ENCODE measurements at places on chromosomes 13 and 19.

GRCh38 chr13:24306632-24307031 lies 2.7 kb upstream of the C1QTNF9 start:
- no peak for DNase-seq

DNA sequence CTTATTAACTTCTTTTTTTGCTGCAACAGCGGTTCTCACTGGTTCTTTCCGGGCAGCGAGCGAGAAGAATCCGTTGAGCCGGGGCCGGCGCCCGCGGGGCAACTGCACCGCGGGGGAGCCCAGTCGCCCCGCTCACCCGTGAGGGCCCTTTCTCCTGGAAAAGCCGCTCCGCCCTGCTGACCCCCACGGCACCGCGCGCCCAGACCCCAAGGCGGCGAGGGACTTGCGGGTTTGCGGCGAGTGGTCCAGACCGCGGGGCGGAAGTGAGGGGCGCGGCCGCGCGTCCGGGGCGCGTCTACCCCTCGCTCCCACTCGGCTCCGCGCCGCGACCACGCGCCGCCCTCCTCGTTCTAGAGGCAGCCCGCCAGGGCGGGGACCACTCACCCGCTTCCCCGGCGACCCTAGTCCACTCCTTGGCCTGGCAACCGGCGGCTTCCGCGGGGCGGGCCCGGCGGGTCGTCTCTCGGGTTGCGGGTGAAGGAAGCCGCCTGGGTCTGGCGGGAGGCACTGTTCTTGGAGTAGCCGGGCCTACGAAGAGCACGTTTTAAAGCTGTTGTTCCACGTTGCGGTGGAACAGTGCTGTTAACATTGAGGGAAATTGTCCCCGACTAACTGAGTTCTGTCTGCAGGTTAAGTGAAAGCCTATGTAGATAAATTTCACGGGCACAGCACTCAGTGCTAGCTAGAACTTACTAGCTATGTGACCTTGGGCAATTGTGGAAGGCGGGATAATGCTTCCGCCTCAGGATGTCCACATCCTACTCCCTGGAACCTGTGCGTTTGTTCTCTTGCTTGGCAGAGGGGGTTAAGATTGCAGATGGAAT lies at the start of gene NEK3:
NEK3 (minus strand) TSS at position 439 of the 824 bp plus-strand sequence. CDS start 3,406 bp downstream, outside the sequence.
- peak; percentile 83 for DNase-seq

GRCh38 chr13:21009036-21009435 lies 52.4 kb downstream of the LATS2 start:
- DNase-seq, result no peak

- no peak for DNase-seq
These were observed 6.8 kb downstream of the ANO8 start for GRCh38 chr19:17327654-17328516.

- no peak for DNase-seq
These were observed 58.8 kb downstream of the DCLK1 start for GRCh38 chr13:36072152-36072935.

DNA sequence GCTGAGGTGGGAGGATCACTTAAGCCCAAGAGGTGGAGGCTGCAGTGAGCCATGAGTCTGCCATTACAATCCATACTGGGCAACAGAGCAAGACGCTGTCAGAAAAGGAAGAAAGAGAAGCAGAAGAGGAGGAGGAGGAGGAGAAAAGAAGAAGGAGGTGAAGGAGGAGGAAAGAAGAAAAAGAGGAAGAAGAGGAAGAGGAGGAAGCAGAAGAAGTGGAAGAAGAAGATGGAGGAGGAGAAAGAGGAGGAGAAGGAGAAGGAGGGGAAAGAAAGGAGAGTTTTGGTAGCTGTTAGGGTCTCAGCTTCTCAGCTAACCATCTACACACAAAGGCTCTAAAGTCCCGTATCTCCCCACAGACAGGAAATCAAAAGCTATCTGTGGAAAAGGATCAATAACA lies 23.7 kb upstream of the PLEKHF1 start:
- DNase-seq, result no peak

DNA sequence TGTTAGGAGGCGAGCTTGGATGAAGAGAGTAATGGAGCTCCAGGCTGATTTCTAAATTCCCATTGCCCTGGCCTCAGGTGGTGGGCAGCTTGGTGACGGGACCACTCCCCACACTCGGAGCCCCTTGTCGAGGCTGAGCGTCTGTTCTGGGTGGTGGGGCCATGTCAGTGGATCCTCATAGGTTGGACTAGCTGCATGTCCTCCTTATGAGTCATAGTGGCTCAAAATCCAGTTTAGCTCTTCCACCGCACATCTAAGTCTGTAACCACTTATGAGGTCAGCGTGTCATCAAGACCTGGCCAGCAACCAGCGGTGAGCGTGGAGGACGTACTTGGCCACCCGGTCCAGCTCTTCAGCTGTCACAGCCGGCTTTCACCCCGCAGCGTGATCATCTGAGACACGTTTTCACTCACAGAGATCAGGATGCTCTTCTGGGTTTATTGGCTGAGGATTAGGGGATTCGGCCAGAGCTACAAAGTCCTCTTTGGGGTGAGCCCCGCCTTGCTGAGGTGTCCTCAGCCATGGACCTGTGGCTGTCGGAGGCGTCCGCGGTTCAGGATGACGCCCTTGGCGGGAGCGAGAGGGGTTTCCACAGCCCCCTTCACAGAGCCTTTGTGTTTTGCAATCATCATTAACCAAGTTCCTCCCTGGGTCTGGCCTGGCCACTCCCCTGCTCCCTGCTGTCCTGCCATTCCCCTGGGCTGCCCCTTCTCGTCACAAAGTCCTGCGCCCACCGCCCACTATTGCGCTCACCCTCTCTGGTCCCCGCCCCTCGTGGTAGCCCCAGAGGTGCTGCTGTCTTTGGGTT lies 41.9 kb downstream of the ADPRHL1 start:
- DNase-seq, result peak; percentile 81

GRCh38 chr13:74056801-74057542 lies 77.2 kb downstream of the KLF12 start:
- no peak for DNase-seq

DNA sequence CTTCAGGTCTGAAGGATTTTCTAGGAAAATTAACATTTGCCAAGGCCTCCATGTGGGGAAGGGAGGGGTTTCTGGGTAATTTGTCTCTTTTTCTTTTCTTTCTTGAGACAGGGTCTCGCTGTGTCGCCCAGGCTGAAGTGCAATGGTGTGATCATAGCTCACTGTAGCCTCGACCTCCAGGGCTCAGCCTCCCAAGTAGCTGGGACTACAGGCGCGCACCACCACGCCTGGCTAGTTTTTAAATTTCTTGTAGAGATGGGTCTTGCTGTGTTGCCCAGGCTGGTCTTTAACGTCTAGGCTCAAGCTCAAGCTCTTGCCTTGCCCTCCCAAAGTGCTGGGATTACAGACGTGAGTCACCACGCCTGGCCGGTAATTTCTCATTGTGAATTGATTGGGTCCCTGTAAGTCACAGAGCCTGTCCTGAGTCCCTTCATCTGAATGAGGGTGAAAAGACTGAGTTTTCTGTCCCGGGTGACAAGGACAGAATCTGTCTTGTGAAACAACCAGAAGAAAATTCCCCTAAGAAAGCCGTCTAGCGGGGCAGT lies 10.0 kb upstream of the SPC24 start:
- DNase-seq, result no peak

- DNase-seq, result no peak
These were observed 316.0 kb downstream of the FOXO1 start for GRCh38 chr13:40350283-40350992.

- no peak for DNase-seq
These were observed 914.7 kb downstream of the SLITRK5 start for GRCh38 chr13:88585861-88586260.

- no peak for DNase-seq
These were observed 450.4 kb downstream of the FGF9 start for GRCh38 chr13:22121146-22121739.

DNA sequence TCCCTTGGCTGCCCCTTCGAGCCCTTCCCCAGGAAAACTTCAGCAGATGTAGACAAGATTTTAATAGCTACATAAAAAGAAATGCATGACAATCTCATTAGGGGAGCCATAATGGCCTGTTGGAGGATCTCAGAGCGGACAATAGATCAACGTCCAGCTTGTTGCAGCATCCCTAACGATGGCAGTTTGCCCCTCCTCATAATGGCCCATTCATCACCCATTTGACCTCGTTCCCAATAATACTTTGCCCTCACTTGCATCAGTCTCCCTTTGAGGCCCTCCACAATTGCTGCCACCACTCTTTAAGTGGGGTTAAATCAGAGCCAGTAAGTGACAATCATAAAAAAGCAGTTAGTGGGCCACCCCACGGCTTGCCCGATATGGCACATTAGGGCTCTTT lies 84.7 kb upstream of the PCDH8 start:
- DNase-seq, result no peak

- no peak for DNase-seq
These were observed 46.3 kb upstream of the ITM2B start for GRCh38 chr13:48186722-48187121.

DNA sequence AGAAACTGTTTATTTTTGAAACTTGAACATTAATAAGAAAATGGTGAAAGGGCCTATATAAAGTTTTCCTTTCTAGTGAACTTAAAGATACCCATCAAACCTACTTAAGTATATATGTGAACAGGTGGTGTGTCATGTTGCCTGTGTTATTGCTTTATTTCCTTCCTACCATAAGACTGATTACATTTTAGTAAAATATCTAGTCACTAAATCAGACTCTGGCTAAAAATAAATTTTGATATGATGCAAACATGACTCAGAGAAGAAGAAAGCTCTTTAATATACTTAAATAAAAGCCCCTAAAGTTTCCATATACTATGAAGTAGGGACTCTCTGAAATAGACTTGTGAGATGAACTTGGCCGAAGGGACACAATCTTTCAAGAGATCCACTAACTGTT lies 35.1 kb upstream of the FBXL3 start:
- DNase-seq, result peak; percentile 15

DNA sequence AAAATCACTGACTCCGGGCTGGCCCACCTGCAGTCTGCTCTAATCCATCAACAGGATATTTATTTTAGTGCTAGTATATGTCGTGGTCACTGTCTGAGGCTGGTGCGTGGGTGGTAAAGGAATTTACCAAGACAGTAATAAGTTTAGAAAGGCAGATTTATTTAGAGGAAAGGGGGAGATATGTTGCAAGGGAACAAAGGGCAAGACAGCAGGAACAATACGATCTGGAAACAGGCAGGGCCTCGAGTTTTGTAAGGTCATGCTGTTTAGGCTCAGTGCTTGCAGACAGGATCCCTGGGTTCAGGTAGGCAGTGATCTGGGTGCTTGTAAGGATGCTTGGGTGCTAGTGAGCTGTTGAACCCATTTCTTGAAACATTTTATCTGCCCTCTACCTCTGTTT lies 748.2 kb upstream of the SLITRK5 start:
- no peak for DNase-seq

DNA sequence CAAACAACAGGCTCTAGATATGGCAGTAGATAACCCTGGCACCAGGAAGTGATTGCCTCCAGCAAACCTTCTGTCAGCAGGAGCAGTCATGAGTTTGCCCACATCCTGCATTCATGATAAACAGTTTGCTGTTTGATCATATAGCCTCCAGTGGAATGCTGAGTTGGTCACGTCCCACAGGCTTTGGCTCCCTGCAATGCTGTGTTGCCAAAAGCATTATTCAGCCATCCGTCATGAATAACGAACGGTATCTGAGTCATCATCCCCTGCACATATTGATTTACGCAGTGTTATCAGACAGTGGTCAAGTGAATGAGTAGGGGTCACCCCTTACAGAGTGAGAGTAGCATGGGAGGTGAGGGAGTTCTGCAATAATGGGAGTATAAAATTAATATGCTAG lies 21.9 kb upstream of the ZNF432 start:
- peak; percentile 93 for DNase-seq
